Cortex of kidney (tissue), 1 donor: ENCODE measurements at places on chromosomes 11 and 22.

- DNase-seq, result no peak
Observed at GRCh38 chr11:118980191-118980881, 8.8 kb downstream of the FOXR1 start.

GRCh38 chr11:115672412-115672811 is 168.2 kb upstream of the CADM1 start:
- no peak for DNase-seq

GRCh38 chr11:3199537-3200295 is 18.9 kb downstream of the MRGPRG start:
- DNase-seq, result no peak

GRCh38 chr22:46448333-46448732 is 89.1 kb downstream of the CELSR1 start:
- DNase-seq, result no peak

- DNase-seq, result no peak
Observed at GRCh38 chr11:117092951-117093590, 5.2 kb downstream of the SIK3 start.

DNA sequence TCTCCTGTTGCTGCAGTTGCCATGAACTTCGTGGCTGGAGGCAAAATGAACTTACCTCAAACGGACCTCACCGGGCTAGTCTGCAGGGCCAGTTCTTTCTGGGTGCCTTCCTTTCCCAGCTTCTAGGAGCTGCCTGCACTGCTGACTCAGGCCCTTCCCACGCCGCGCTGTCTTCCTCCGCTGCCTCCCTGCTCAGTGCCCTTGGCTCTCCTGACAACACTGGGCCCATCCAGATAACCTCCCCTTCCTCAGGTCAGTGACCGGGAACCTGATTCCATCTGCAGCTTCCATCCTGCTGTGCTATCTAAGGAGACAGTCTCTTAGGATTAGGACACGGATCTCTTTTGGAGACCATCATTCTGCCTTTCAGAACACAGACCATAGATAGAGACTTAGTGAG is 19.3 kb downstream of the MOB2 start:
- DNase-seq, result no peak

DNA sequence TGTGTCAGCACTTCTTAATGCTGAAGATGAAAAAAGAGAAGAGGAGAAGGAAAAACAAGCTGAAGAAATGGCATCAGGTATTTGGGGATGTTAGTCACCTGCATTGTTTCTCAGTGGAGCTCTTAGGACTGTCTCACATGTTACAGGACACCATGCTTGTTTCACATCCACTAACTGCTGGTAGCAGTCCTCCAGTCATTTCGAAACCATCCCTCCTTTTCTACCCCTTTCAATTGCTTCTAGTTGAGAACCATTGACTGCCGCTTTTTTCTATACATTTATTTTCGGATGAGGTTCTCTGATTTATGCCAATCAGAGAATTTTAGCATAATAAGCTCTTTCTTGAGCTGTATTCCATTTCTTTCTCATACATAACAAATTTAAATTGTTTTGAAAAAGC is 21.5 kb downstream of the BIRC2 start:
- DNase-seq, result no peak

DNA sequence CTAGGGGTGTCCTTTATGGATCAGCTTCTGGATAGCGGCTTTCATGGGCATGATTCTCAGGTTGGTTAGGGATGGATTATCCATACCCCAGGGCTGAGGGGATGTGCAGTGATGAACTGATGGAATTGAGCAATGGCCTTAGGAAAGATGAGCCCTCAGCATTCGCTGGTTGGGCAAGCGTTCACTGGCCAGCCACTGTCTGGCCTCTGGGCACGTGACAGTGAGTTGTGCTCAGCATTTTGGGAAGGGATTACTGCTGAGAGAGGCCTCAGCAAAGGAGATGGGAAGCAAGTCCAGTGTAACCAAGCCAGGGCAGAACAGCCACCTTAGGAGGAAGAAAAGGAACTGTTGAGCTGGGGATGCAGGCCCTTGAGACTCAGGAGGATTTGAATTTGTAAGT is 17.4 kb downstream of the UBASH3B start:
- DNase-seq, result no peak

DNA sequence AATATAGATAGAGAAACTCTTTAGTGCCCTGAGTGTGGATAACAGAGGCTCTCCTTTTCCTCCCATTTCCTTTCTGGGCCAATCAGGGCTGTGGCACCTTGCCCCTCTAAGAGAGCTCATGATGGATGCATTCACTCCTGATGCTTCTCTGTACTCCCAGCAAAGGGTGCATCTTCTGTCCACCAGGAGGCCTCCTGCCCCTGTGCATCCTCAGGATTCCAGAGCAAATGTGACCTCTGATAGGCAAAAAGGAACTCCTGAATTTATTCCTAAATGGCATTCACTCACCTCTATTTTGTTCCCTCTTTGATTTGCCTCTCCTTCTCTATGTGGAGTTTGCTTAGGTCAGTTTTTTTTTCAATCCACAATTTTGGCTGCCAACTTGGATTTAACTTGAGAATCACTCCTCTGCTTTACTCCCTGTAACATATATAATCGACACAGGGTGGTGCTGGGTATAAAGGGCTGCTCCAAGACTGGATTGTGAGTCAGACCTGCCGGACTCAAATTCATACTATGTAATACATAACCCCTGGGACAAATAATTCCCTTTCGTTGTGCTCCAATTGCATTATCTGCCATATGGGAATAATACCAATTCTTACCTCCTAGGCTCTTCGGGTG is 1.1 kb upstream of the MRGPRX4 start:
- no peak for DNase-seq

DNA sequence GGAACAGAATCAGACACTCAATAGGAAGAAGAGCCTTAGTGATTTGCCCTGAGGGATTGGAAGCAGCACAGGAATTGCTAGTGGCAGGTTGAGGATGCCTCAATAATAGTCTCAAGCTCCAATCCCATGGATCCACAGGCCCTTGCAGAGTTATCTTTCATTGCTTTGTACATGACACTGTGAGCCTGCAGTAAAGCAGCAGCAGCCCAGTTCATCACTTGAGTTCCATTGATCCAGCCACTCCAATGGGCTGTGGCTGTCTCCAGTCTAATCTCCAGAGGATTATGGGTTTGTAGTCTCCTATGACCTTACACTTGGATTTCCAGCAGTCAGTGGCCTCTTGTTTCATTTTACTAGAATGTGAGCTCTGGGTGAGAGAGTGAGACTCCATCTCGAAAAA is 45.4 kb downstream of the AAMDC start:
- no peak for DNase-seq
